GM10248 (cell line): ENCODE measurements at places on chromosomes 11 and 22.
A peak's percentile ranks its signal among the peaks of the same experiment; 100 is the strongest.

GRCh38 chr11:96272529-96273222 lies 70.3 kb downstream of the MAML2 start:
- no peak for DNase-seq

DNA sequence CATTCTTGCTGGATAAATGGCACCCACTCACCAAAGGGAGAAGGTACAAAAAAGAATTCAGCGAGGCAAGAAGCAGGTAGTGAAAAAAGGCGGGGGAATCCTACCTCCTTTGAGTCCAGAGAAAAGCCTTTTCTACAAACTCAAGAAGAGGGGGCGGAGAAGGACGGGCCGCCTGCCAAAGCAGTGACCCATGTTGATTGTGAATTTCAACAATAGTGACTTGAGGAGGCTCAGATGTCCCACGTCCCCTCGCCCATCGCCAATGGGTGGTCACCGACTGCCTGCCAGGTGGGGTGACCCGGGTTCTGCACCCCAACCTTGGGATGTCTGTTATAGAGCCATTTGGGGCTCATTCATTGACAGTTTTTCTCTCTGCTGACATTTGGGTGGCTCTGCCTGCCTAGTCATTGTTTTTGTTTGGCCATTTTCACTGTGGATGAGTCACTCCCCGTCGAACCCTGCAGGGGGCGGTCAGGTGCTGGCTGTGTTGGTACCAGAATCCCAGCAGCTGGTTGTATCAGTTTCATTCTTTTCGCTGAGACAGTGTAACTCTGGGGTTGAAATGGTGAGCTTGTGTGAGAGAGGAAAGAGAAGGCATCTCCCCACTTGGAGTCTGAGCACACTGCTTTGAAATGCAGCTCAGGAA lies 163.4 kb upstream of the NCAM1 start:
- no peak for DNase-seq

- DNase-seq: peak; percentile 48
Observed at GRCh38 chr11:36376888-36377758, 81.0 kb downstream of the PRR5L start.

DNA sequence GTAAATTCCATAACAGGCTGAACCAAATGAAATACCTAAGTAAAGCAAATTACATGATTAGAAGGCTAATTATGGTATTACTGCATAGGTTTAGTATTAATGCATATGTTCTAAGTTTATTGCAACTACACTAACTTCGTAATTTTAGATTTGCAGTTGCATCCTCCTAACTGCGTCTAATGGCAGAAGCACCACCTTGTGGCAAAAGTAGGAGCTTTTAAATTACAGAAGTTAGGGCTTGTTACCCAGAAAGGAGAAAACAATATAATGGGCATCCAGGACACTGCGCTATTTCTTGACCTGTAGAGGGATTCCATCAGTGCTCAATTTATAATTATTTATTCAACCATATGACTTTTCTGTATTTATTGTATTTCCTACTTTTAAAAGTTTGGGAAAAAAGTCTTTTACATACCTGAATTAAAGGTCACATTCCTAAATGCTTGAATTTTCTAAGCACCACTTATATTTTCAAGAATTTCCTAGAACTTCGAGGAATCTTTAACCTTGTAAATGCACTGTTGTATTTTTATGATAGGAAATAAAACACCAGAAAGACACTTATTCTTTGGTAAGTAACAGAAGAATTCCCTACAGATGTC lies 16.3 kb upstream of the GPR83 start:
- DNase-seq: no peak

DNA sequence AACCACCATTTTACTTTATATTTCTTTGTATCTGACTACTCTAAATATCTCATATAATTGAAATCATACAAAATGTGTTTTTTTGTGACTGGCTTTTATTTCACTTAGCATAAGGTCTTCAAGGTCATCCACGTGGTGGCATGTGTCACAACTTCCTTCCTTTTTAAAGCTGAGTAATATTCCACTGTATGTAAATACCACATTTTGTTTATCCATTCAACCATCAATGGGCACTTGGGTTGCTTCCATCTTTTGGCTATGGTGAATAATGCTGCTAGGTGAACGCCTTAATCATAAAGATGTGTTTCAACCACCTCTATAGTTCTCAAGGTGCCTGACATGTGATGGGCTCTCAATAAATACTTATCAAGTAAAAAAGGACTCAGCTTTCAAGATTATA lies 15.5 kb downstream of the RAB30 start:
- no peak for DNase-seq

DNA sequence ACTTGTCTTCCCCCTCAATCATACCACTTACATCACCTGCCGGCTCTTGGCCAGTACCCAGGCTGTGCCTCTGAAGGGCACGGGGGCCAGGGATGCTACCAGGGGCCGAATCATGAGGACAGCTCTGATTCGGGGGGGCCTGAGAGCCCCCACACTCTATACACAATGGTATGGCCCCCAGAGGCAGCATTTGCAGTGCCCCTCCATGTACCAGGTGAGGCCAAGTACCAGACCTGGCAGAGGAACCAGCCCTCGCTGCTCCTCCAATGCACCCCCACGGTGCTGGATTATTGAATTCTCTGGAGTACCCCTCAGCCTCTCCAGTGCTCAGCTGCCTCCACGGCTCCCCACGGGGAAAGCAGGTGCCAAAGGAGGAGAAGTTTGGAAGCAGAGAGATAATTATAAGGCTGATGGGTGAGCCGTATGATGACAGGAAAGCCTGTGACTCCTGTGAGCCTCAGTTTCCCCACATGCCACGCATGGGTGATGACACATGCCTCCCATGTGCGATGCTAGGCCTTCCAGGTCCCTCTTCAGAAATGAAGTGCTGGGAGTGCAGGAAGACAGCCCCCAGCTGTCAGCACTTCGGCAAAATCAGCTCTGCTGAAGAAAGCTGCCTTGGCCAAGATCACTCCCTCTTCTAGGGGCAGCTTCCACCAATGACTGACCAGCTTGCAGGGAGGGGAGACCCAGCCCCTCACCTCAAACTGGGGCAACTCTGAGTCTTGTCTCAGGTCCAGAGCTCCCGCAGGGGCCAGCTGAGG lies 69.9 kb downstream of the THAP12 start:
- no peak for DNase-seq

DNA sequence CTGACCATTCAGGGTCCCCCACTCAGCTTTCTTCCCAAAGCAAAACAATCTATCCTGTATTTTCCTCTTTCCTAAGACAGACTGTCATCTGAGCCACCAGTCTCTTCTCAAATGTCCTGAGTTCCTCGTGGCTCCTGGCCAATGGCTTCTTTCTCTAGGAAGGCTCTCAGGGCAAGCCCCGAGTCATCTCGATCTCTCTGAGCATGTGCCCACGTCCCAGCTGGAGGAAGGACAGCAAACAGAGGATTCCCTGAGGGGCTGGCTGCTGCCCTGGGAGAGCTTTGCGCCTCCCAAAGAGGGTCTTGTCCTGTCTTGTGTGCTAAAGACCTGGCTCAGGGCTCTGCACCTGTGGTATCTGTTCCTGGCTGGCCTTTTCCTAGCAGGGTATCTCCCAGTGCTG lies 8.3 kb downstream of the SLC37A2 start:
- DNase-seq: peak; percentile 18

GRCh38 chr11:129720156-129720555 lies 95.5 kb upstream of the TMEM45B start:
- no peak for DNase-seq

- peak; percentile 76 for DNase-seq
Observed at GRCh38 chr11:60915248-60915914, 1.4 kb downstream of the TMEM109 start.

DNA sequence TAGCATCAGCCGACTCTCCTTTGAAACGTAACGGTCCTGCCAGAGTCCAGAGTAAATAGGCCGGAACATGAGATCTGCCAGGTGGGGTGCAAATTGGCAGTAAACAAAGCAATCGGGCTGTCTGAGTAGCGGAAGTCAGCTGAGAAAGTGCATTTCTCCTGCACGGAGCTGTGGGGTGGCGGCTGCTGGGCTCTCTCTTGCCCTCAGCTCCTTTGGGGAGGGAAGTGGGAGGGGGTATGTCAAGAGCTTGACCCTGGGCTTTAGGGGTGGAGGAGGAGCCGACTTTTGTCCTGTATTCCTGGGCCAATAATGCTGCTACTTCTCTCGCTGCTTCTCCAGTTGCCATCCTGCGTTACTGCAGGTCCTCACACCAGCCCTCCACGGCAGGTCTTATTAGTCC lies 11.6 kb downstream of the GRIK4 start:
- no peak for DNase-seq

GRCh38 chr11:74226907-74227306 lies 55.8 kb downstream of the PPME1 start:
- DNase-seq: no peak

DNA sequence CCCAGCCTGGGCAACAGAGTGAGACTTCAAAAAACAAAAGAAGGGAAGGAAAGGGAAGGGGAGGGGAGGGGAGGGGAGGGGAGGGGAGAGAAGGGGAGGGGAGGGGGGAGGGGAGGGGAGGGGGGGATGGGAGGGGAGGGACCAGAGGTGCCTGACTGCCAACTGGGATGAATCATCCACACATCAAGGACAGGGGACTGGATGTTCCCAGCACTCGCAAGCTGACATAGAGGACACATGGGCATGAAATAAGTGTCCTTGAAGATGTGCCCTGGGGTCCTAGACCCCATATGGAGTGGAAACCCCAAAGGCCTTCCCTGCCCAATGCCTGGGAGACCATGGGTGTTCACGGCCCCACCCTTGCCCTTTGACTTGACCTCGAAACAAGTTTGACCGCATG lies 19.8 kb downstream of the TST start:
- no peak for DNase-seq

DNA sequence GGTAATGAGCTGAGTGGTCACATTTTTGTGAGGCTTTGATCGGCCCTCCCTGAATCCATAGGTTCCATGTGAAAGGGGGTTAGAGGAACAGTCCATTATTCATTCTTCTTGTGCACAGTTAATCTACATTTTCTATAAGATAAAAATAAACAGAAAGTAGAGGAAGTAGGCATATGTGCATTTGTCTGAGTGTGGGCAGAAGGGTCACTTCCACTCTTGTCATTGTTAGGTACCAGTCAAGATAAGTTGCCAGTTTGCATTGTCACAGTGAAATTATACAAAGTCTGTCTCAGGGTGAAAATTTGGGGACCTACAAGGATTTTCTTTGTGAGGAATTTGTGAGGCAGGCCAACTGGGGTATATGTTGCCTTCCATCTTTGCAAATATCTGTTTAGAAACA lies 4.6 kb upstream of the APOL4 start:
- no peak for DNase-seq

DNA sequence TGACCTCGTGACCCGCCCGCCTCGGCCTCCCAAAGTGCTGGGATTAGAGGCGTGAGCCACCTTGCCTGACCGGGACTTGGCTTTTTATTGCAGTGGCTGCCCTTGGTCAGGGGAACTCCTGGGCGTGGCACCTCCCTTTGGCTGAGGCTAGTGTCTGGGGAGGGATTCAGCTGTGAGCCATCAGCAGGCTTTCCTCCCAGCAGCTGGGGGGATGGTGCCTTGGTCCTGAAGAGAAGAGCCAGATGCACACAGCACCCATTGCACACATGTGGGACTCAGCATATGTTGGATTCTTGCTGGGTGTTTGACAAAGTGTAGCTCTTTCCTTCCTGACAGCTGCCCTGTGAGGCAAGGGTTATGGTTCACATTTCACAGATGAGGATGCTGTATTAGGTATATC lies 8.4 kb downstream of the CYTH4 start:
- DNase-seq: no peak

DNA sequence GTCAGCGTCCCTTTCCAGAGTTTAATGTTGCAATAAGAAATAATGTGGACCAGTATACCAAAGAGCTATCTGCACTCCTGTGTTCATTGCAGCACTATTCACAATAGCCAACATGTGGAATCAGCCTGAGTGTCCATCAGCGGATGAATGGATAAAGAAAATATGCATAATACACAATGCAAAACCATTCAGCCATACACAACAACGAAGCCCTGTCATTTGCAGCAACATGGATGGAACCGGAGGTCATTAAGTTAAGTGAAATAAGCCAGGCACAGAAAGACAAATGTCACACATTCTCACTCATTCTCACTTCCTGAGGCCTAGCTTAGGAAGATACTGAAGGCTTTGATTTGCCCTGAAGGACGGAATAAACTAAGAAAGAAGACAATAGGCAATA lies 22.1 kb downstream of the SLC5A4 start:
- DNase-seq: no peak

GRCh38 chr11:75163921-75164849 lies 13.3 kb downstream of the SLCO2B1 start:
- DNase-seq: no peak

DNA sequence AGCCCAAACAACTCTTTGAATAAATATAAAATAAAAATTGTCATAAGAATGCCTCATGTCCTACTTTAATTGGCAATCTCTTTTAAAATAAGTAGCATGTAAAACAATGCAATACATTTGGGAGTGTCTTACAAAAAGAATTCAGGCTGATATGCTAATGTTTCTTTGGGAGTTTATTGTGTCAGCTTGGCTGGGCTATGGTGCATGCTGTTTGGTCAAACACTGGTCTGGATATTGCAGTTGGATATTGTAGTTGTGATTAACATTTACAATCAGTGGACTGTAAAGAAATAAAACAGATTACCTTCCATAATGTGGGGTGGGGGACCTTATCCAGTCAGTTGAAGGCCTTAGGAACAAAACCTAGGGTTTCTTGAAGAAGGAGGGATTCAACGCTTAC lies 37.0 kb upstream of the B3GAT1 start:
- no peak for DNase-seq

DNA sequence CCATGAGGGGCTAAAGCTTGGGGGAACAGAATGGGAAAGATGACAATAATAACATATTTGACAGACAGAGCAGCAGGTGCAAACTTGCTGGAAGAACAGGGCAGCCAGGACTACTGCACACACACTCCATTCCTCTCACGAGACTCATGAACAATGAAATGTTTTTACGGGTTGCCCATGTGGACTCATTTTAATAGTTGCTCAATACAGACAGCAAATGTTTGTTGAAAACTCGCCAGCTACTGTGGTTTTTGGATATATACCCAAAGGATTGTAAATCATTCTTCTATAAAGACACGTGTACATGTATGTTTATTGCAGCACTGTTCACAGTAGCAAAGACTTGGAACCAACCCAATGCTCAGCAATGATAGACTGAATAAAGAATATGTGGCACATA lies 10.3 kb downstream of the SYT13 start:
- no peak for DNase-seq

DNA sequence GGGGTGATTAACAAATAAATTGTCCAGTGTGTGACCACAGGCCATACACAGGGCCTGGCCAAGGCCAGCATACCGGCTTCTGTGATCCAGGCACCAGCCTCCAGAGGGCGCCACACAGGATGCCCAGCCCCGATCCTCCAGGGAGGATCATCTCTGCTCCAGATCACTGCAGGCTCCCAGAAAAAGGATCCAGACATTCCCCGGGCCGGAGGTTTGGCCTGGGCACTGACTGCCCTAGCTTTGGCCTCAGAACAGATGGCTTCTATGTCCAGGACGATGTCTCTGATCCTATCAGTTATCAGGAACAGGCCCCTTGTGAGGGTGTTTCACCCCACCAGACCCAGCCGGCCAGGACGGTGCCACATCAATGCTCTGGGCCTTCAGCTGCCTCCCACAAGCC lies 74.5 kb upstream of the LMO1 start:
- DNase-seq: peak; percentile 76
